ENCODE measurements at places on chromosomes 6 and 20.
A peak's percentile ranks its signal among the peaks of the same experiment; 100 is the strongest.

DNA sequence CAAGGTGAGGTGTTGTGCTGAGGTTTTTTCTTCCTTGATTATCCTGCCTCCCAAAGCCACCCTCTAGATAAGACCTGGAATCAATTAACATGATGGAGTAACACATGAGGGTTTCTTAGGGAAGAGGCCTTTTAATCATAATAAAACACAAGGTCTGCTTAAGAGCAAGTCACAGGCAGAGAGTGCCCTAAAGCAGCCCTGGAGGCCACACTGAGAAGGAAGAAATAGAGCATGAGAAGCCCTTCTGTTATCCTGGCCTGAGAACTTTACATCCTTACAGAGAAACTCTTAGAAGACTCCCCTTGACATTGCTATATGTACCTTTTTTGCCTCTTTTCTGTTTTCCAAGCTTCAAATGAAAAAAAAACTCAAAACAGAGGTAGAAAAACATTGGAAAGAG, 132.3 kb downstream of the CEP57L1 start:
- DNase-seq, result no peak

DNA sequence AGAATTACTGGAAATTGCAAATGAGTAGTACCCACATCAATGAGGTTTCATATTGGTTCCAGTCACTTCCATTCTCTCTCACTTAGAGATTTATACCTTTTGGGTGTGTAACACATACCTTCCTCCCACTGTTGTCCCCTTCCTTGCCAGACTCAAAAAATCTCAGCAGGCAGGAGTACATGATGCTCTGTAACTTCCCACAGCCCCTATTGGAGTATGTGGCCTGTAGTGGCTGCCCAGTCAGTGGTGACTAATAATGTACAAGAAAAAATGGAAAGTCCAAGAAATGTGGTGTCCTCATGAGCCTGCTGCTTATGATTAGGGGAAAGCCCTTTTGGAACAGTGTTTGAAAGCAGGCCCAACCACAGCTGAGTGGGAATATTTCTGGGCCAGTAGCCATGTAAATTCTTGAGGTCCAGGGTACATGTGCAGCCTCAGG, 312.0 kb downstream of the ZFAND3 start:
- DNase-seq, result peak; percentile 93

GRCh38 chr20:25544734-25545133, 40.6 kb downstream of the NINL start:
- DNase-seq, result no peak

GRCh38 chr6:15073883-15074465, 171.9 kb upstream of the JARID2 start:
- no peak for DNase-seq

- DNase-seq, result no peak
Measured at GRCh38 chr20:51612896-51613295, 70.4 kb upstream of the NFATC2 start.

DNA sequence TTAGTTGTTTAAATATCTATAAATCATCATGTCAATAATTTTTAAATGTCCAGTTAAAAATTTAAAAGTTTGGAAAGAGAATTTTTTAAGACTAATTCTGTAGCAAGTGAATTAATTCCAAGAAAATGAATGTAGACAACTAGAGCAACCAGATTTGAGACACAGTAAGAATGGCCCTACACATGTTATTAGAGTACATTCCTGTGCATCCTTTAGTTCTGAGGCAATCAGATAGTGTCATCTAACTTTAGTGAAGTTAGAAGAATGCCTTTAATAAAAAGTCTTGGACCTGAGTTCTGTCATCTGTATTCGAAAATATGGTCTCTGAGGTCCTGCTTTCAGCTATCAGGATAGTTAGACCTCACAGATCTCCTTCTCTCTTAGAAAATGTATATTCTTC, 63.7 kb downstream of the HIVEP2 start:
- no peak for DNase-seq

- DNase-seq, result no peak
Measured at GRCh38 chr6:145135702-145136101, 599.6 kb downstream of the EPM2A start.

- DNase-seq, result no peak
Measured at GRCh38 chr20:25685276-25686080, 11.2 kb downstream of the ZNF337 start.

GRCh38 chr6:42915732-42916131, at the start of gene PTCRA:
PTCRA (plus strand) TSS chr6:42916053; CDS start chr6:42916070, 17 bp downstream.
- no peak for DNase-seq

DNA sequence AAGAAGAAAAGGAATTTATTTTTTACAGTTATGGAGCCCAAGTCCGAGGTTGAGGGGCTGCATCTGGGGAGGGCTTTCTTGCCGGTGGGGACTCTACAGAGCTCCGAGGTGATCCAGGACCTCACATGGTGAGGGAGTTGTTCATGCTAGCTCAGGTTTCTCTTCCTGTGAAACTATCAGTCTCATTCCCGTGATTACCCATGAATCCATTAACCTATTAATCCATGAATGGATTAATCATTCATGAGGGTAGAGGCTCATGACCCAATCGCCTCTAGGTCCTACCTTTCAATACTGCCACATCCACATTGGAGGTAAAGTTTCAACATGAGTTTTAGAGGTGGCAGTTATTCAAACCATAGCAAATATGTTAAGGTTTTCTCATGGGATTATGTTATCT, 3.8 kb downstream of the DSE start:
- DNase-seq, result no peak

DNA sequence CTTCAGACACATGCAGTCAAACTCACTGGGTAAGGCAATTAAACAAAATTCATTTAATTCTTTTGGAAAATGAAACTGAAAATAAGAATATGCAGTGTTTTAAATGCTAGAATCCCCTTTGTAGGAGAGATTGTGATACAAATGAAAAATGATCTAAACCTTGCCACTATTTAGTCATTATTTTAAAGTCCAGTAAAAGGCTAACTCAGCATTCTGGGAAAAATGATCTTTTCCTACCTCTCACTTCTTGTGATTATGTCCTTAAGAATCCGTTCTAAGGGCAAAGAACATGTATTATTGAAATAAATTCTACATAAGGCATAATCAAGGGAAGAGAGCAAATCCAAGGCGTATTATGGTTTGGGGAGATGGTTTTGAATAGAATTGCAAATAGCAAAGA, 46.4 kb downstream of the TINAG start:
- no peak for DNase-seq

- no peak for DNase-seq
Measured at GRCh38 chr20:7742479-7742878, 197.8 kb downstream of the HAO1 start.

DNA sequence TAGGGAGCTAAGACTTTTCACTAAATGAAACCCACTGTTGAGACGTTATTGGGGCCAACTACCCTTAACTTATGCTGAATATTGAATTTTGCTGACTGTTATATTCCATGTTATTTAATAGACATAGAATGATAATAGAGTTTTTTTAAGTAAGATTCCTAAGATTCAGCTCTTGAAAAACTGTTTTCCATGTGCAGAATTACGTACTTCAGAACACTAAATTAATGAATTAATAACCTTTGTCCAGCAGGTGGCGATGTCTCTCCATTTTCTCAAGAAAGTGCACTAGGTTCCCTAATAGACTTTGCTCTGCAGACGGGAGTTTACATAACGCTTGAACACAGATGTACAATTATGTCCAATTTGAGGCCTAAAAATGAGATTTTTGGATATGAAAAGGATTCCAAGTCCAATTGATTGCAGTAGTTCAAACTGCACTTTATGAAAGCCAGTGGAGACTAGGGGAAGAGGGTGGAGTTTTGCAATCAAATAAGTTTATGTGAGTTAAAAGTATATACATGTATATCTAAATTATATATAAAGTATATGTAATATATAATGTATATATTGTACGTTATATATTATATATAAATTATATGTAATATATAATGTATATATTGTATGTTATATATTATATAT, 282.1 kb downstream of the UST start:
- DNase-seq, result peak; percentile 74

DNA sequence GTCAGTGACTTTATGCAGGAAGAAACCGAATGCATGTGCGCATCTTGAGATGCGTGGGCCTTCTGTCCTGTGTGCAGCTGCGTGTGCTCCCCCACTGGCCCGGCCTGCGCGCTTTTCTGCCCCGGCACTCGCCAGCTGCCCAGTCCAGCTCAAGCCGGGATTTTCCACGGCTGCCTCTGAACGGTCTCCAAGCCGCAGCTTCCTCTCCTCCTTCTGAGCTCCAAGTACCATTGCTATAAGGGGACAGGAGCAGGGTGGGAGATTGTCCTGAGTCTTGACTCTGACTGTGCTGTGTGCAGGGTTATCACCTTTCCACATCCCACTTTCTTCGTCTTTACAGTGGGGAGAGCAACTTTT, 302.8 kb downstream of the THBS2 start:
- no peak for DNase-seq

GRCh38 chr6:145784683-145785082, 29.9 kb downstream of the FBXO30 start:
- DNase-seq, result no peak

DNA sequence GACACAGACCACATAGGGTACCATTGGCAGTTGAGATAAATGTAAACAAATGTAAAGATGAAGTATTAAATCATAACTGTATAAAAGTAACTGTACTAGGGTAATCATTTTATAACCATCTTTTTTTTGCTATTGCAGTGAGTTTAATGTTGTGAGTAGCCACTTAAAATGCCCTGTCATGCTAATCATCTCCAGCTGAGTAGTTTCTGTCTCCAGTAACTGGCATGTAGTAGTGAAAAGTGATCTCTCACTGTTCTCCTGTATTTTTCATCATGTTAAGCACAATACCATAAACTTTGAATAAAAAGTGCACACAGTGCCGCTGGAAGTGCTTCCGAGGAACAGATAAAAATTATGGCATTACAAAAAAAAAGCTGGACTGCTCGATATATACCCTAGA, 45.0 kb upstream of the OPRM1 start:
- DNase-seq, result no peak

DNA sequence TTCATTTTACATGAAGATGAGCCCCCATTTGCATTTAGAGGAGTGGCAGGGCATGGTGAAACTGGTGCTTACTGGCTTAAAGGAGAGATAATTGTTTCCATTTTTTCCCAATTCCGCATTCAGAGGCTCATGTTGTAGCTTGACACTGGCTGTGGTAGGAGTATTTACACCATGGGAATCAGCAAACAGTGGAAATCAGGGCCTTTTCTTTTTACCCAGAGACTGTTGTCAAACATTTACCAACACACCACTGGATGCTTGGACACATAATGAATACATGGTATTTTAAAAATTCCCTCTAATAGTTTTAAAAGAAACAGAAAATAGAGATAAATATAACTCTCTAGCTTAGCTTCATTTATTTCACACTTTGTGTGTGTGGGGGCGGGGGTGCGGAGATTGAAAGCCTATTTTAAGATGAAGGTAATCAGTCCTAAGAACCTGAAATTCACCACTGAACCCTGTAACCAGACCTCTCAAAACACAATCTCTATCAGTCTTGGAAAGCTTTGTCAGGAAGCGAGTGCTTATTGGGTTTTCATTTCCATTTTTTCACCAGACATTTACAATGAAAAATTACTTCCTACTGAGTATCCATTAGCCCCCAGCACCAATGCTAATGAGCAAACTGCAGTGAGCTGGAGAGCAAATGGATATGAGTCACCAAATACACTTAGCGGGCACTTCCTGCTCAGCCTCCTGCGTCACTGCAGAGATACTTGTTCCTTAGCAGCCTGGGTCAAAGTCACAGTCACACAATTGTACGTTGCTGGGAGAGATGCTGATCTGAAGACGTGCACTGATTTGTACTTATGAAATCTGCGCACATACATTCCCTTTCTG, 532.0 kb downstream of the BCKDHB start:
- peak; percentile 80 for DNase-seq

GRCh38 chr6:113540466-113540865, 316.7 kb upstream of the MARCKS start:
- no peak for DNase-seq

DNA sequence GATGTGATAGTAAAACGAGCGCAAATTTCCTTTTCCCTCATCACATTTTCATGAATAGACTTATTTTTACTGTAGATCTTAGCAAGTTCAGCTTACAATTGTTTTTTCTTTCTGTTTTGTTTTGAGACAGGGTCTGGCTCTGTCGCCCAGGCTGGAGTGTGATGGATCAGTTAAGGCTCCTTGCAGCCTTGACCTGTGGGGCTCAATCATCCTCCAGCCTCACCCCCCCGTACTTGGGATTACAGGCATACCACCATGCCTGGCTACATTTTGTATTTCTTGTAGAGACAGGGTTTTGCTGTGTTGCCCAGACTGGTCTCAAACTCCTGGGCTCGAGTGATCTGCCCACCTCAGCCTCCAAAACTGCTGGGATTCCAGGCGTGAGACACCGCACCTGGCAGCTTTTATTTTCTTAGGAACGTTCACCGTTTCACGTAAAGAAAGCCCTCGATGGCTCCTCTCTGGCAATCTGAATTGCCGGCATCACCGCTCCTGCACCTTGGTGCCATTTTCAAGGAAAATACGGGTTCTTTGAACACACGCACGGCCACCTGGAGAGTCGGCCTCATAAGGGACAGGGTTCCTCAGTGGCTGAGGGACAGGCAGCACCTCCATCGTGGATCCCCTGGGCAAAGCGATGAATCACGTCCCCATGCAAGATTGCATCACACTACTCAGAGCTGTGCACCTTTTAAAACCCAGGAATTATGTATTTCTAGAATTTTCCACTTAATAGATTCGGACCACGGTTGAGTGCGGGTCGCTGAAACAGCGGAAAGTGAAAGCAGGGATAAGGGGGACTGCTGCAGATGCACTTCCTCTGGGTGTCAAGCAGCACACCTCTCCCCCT, 78.7 kb downstream of the IRF4 start:
- no peak for DNase-seq

DNA sequence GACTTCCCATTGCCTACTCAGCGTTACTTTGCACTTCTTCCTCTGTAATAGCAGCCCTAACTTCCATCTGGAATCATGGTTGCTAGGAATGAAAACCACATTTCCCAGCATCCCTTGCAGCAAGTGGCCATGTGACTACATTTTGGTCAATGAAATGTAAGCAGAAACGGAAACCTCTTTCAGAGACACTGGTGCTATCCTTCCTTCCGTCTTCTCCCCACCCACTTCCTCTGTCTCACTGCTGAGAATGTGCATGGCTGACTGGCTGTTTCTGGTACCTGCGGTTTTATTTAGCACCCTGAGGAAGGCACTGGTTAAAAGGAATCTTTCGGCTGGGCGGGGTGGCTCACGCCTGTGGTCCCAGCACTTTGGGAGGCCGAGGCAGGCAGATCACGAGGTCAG, 107.4 kb downstream of the SCML4 start:
- no peak for DNase-seq
